Mucosa of descending colon (tissue), 3 donors: ENCODE measurements at places on chromosomes 3 and 15.
A peak's percentile ranks its signal among the peaks of the same experiment; 100 is the strongest.

- no peak for DNase-seq
These were observed 13.5 kb downstream of the RAB8B start for GRCh38 chr15:63202861-63203260.

GRCh38 chr15:83292317-83292716 is 7.9 kb upstream of the BNC1 start:
- DNase-seq, result no peak

- no peak for DNase-seq
These were observed 160.3 kb downstream of the ANXA2 start for GRCh38 chr15:60237446-60237845.

GRCh38 chr3:78647726-78648125 is 1120.1 kb downstream of the ROBO1 start:
- DNase-seq, result no peak

DNA sequence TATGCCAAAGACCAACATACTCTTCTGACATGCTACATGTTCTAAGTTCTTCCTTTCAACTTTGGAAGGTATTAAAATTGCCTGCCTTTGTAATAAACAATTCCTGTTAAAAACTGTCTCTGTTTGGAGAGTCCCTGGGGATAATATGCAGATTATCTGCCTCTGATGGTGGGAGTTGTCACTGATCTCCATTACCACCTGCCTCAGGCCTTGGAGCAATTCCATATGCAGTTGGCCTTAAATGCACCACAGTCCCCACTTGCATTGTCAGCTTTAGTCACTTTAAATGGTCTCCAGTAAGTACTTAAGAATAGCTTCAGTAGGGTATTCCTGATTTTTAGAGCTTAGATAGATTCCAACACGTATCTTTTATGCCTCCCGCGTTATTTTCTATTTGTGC is 121.1 kb upstream of the GOLIM4 start:
- DNase-seq, result no peak

DNA sequence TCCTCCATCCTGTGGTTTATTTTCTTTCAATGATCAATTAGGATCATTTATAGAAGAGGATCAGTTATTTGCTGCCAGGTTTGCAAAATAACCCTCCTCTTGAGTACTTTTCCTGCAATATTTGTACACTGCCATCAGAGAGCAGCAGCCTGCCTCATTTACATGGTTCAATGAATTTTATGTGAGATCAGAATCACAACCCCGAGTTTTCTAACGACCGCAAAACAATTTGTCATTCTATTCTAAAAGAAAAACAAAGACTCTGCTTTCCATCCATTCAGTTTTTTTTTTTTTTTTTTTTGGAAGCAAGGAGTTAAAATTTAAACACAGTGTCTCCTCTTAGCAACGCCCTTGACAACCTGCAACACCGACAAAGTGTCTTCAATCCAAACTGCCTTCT is 146.9 kb downstream of the RAB11A start:
- DNase-seq, result no peak

DNA sequence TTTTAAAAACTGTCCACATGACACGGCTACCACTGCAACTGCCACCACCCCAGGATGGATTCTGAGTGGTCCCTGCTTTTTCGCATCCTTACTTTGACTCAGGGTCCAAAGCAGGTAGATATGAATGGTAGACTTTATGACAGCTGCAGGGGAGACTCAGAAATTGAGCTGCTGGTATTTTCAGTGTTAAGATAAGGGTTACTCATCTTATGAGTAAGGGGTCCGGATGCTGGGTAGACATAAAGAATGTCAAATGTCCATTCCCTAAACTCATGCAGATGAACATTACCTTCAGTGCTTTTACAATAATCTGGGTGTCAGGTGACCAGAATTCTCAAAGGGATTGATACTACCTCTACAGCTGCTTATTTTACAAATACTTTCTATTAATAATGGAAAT is 25.9 kb upstream of the BBX start:
- DNase-seq, result no peak

- no peak for DNase-seq
These were observed 4.7 kb upstream of the CALML4 start for GRCh38 chr15:68209735-68210408.

GRCh38 chr15:60486742-60487141 is 7.8 kb upstream of the ICE2 start:
- no peak for DNase-seq

DNA sequence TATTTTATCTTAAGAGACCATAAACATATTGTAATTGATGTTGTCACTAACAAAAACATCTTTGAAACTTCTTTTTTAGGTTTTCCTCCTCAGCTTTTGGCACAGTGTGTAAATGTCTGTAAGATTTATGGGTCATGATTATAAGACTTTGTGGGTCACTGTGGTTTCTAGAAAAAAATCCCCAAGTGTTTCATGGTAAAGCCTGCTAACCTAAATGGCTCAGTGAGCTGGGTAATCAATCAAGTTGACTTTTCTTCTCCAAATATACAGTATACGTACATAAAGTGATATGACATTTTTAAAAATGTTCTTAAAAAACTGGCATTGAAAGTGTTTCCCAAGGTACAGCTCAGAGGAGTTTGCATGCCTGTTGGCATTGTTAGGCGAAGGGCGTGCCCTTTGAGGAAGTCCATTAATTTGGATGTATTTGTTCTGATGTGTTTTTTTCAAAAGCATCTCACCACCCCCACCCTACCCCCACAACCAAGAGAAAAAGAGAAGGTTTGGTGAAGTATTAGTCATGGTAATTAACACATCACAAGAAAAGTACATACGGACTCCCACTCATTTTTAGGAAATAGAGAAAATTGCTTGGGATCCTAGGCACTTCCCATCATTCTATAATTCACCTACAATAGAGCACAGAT is 385.4 kb upstream of the LRRC3B start:
- no peak for DNase-seq

DNA sequence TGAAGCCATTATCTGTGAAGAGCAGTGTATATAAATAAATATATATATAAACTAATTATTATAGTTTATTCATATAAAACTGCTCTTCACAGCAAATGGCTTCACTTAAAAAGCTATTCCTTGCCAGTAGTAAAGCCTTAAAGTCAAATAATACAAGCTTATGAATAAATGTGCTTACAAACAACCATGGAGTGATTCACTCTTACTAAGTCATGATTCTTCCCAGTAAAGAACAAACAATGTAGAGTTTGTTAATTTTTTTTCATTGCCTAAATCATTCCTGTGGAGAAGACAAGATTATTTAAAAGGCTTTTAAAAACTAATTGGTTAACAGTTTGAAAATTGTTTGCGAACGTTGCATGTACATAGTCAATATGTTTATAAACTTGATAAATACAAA is 140.7 kb downstream of the PLCH1 start:
- no peak for DNase-seq

- no peak for DNase-seq
These were observed 63.7 kb downstream of the CHD2 start for GRCh38 chr15:92963794-92964193.

DNA sequence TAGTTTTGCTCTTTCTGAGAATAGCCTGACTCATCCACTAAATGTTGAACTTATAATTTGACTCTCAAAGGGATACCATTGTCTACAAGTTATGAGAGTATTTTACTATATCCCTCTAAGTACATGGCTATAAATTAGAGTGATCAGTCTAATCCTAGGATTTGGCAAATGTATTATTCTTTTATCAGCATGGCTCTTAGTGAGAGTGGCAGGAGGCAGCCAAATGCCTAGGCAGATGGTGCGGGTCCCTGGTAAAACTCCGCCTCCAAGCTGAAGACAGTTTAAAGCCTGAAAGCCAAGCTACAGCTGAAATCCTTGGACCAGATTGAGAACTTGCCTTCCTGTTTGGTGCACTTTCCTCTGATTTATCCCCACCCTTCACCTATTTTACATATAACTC is 631.8 kb downstream of the SQOR start:
- no peak for DNase-seq

DNA sequence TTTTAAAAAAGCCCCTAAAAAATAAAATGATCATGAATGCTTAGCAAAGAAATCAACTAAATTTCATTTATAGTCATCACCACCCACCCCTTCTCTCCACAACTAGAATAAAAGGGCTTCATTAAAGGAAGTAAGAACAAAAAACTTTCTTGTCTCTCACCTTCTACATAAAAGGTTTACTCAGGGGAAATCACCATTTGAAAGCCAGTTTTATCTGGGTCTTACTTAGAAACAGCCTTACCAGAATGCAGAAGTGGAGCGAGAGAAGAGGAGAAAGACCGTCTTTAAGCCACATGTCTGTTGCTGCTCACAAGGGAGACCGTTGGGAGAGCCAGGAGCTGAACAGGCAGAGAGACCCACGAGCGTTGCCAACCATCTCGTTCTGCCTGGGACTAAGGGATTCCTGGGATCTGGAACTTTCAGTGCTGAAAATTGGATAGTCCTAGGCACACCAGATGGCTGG is 350.1 kb upstream of the PROK2 start:
- no peak for DNase-seq

DNA sequence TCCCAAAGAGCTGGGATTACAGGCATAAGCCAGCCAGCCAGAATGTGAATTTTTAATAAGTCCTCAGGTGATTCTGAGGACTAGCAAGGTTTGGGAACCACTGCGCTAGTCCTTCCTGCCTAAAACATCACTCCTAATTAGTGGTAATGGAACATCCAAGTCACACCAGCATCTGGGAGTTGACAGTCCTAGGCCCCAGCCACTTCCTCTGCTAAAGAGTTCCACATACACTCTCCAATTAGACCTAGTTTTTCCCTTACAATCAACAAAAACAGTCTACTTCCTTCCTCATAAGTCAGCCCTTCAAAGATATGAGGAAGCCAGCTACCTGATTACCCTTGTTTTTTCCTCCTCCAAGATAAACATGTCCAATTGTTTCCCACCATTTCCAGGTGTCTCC is 78.1 kb downstream of the OXNAD1 start:
- DNase-seq, result no peak

- peak; percentile 84 for DNase-seq
These were observed 1.1 kb downstream of the ABHD14A start for GRCh38 chr3:51975852-51976549.

- DNase-seq, result no peak
These were observed 216.1 kb downstream of the NAALADL2 start for GRCh38 chr3:175075269-175075668.

GRCh38 chr3:152279479-152279878 is 10.8 kb downstream of the MBNL1 start:
- no peak for DNase-seq

DNA sequence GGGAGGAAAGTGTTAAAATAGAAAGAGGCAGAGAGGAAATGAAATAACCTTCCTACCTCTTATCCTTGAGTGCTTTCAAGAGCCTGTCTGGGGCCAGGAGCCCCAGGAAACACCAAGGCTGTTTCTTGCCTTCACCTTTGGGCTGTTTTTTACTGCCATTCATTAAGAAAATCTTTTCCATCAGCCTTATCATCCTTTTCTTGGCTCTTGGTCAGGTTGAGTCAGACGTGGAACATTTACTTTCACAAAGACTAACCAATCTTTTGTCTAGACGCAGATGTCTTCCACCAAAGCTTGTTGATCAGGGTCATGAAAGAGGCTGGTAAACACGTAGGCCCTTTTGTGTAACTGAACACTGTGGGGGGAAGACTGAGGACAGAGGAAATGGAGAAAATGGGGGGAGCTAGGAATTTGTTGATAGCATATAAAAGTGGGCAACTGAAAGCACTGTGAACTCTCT is 151.0 kb upstream of the THBS1 start:
- DNase-seq, result no peak

GRCh38 chr3:124517306-124517705 is 212.9 kb upstream of the UMPS start:
- DNase-seq, result no peak

DNA sequence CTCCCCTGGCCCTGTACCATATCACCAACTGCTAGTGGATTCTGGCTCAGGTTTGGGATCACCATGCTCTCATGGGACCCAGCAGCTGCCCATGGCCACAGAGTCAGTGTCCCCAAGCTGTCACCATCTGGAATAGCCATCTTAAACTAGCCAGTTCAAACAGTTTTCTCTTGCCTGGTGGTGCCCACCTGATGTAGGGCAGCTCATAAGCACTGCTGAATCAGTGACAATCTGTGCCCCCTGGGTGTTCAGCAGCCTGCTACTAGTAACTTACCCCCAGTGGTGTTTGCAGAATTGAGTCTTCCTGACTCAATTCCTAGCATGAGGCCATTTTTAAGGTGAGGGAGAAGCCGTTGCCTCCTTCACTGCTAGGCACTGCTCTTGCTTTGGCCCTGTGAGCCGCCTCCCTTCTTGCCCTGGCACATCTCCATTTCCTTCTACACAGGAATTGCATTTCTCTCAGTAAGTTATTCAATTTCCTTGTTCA is 7.9 kb downstream of the RPSA start:
- peak; percentile 74 for DNase-seq

DNA sequence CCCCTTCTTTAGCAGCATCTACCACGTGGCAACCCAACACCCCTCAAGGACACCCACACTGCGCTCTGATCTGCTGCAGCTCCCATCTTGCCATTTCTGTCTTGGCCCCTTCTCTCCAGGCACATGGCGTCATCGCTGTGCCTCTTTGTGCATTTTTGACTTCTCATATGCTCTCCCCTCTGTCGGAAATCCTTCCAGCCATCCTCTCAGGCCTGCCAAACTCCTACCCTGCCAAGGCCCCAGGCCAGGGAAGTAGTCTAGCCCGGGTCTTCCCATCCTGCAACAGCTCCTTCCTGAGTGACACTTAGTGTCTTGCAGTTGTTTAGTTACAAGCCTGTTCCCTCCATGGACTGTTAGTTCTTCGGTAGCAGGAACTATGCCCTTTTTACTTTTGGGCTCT is 34.0 kb upstream of the CTXND1 start:
- no peak for DNase-seq

- DNase-seq, result no peak
These were observed 15.0 kb downstream of the SPSB4 start for GRCh38 chr3:141065841-141066805.

GRCh38 chr3:277873-278272 is 81.3 kb downstream of the CHL1 start:
- DNase-seq, result no peak

DNA sequence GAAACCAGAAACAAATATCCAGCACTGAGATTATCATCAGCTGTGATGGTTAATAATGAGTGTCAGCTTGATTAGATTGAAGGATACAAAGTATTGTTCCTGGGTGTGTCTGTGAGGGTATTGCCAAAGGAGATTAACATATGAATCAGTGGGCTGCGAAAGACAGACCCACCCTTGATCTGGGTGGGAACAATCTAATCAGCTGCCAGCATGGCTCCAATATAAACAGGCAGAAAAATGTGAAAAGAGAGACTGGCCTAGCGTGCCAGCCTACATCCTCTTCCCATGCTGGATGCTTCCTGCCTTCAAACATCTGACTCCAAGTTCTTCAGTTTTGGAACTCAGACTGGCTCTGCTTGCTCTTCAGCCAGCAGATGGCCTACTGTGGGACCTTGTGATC is 869.5 kb downstream of the SI start:
- no peak for DNase-seq

- DNase-seq, result no peak
These were observed 532.5 kb downstream of the NAALADL2 start for GRCh38 chr3:175391601-175392000.

- no peak for DNase-seq
These were observed 66.9 kb downstream of the FNDC3B start for GRCh38 chr3:172106037-172106954.

- no peak for DNase-seq
These were observed 147.5 kb upstream of the NUDT16 start for GRCh38 chr3:131233900-131234668.
